ENCODE measurements at places on chromosomes 16 and 17. TPM values are rescaled to one million over a fixed set of nuclear protein-coding genes. Genes with fewer than 3 reads are reported as not detected.

The TMC8 gene
- total RNA-seq, result not detected

The ACSM2A gene
- not detected for total RNA-seq

The SOX15 gene
- 2.0 TPM for total RNA-seq

The TBC1D3H gene
- total RNA-seq, result not detected

The NOD2 gene
- total RNA-seq, result 0.80 TPM

The GLIS2 gene
- total RNA-seq, result 1.1 TPM

The KRT36 gene
- total RNA-seq, result not detected

The PARD6A gene
- 3.2 TPM for total RNA-seq

The SPATA32 gene
- total RNA-seq, result 0.11 TPM

The HSPB9 gene
- total RNA-seq, result not detected

The NT5C gene
- 108 TPM for total RNA-seq

The PHOSPHO1 gene
- total RNA-seq, result 0.13 TPM

The ATP2A3 gene
- 0.77 TPM for total RNA-seq

The UNC45B gene
- total RNA-seq, result not detected

The EVI2A gene
- 53.9 TPM for total RNA-seq

The CLEC18B gene
- 0.38 TPM for total RNA-seq

The SULT1A2 gene
- total RNA-seq, result not detected

The C16orf92 gene
- not detected for total RNA-seq

The SOX9 gene
- 11.3 TPM for total RNA-seq

The DVL2 gene
- 64.8 TPM for total RNA-seq

The ABCC3 gene
- total RNA-seq, result 7.6 TPM

The INPP5K gene
- 27.3 TPM for total RNA-seq

The ARHGDIG gene
- not detected for total RNA-seq

The KRT28 gene
- total RNA-seq, result not detected

The C17orf67 gene
- 0.69 TPM for total RNA-seq

The RAB34 gene
- 396 TPM for total RNA-seq

The GNAO1 gene
- not detected for total RNA-seq

The C17orf50 gene
- total RNA-seq, result not detected

The GPR139 gene
- total RNA-seq, result not detected

The TSEN54 gene
- total RNA-seq, result 22.8 TPM

The PALB2 gene
- total RNA-seq, result 24.0 TPM

The GPR179 gene
- not detected for total RNA-seq

The LRRC75A gene
- total RNA-seq, result 0.38 TPM

The SMIM5 gene
- 0.17 TPM for total RNA-seq

The FAM171A2 gene
- total RNA-seq, result 9.6 TPM

The ALDH3A1 gene
- total RNA-seq, result not detected

The IGSF6 gene
- not detected for total RNA-seq

The ZSCAN10 gene
- not detected for total RNA-seq

The PRR11 gene
- 35.2 TPM for total RNA-seq

The BEAN1 gene
- total RNA-seq, result 0.19 TPM

The TSPAN10 gene
- 8.5 TPM for total RNA-seq
